Hepatocyte (in vitro differentiated cells): ENCODE measurements at places on chromosomes 1 and 21. TPM values are rescaled to one million over a fixed set of nuclear protein-coding genes. Genes with fewer than 3 reads are reported as not detected.

DNA sequence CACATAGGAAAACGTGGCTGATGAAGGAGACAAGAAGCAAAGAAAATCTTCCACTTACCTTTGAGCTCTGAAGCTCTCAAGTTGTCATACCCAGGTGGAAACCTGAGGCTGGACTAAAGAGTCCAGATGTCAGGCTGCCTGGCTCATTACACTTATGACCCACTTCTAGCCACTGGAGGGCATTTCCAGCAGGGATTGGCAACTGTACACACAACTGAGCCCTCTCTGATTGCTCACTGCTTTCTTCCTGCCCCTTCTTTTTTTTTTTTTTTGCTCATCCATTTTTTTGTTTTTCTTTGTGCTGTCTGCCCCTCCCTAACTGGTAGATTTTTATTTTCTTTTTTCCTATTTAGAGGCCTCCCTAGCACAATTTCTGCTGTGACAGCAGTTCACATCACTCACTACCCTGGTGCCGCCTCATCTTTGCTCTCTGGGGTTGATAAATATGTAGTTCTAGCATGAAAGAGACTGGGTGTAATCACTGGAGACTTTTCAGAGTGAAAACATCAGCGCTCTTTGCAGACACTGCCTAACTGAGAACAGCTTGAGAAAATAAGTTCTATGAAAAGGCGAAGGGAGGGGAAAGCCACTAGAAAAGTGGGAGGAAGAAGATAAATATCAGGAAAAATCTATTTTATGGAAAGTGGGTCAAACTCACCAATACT, 334.5 kb downstream of the NUF2 start:
- H3K36me3 ChIP-seq = no peaks in the 10 kb centered on the region
- no peak overlapping the region for H3K27ac ChIP-seq
- no peak for DNase-seq
- no peak overlapping the region for H3K4me3 ChIP-seq

GRCh38 chr1:173257805-173258204, 50.7 kb upstream of the TNFSF4 start:
- no peaks in the 10 kb centered on the region for H3K4me1 ChIP-seq
- H3K4me3 ChIP-seq = no peak overlapping the region
- H3K27ac ChIP-seq = no peak overlapping the region
- H3K36me3 ChIP-seq = no peaks in the 10 kb centered on the region

DNA sequence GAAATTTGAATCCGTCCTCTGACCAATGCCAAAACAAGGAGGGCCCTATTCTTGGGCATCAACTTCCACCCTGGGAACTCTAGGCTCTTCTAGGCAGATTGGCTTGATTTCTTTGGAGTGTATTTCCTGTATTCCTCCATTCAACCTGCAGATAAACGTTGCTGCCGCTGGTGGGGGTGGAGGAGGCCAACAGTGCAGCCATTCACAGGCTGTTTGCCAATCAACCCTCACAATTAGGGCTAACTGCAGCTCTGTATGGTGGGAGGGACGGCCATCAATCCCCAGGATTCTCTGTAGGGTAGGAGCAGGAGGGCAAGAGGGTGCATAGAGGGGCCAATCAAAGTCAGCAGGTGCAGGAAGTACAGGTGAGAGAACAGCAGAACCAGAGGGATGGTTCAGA, 273.1 kb upstream of the PROX1 start:
- DNase-seq = no peak
- H3K36me3 ChIP-seq = no peaks in the 10 kb centered on the region
- H3K4me3 ChIP-seq = no peak overlapping the region
- H3K4me1 ChIP-seq = no peaks in the 10 kb centered on the region
- no peaks in the 10 kb centered on the region for H3K27me3 ChIP-seq

DNA sequence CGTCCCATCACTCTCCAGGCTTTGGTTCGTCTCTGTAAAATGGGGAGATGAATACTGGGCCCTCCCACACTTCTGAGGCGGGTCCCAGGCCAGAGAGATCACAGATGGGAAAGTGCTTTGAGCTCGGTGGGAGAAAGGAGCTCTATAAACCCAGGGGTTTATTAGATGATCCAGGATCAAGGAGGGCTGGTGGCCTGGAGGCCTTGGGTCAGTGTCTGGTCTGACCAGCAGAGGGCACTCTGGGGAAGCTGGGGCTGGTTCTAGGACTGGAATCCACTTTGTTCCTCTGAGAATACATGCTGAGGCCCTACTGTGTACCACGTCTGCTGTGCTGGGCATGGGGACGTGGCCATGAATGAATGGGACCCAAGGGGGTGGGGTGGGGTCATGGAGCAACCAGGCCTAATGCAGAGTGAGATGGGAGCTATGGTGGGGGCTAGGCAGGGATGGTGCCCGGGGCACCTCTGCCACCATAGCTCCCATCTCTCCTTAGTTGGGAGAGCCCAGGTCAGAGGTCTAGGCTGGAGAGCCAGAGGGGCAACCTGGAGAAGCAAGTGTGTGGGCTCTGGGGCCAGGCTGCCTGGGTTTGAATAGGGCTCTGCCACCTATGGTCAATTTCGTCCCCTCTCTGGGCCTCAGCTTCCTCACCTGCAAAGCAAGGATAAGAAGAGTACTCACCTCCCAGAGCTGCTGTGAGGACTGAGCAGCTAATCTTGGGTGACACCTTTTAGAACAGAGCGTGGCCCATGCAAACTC, 9.0 kb upstream of the FAM131C start:
- H3K36me3 ChIP-seq = no peaks in the 10 kb centered on the region
- no peak overlapping the region for H3K4me3 ChIP-seq
- no peaks in the 10 kb centered on the region for H3K27me3 ChIP-seq
- H3K27ac ChIP-seq = no peak overlapping the region
- DNase-seq = peak; percentile 76

DNA sequence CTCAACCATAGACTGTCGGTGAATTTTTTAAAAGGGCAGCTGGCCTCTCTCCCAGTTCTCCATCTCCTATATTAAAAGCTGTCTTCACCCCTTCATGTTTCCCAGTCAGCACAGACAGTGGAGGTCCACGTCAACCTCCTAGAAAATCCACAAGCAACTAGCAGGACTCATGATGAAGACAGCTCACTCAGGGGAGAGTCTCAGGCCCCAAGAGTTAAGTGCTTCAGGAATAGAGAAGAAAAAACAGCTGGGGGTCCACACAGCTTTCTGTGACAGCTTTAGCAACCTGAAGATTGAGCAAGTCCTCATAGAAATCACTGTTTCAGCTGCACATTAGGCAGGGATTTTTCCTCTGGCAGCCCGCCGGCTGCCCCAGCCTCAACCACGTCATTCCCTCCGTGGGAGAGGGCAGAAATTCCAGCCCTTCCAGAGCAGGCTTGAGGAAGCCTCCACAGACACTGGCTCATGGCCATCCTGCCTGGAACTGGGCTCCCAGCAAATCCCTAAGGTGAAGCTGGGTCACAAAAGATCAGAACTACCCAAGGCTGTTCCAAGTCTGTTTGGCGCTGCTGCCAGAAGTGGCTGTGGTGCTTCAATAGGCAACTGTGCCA, 15.2 kb downstream of the GPR161 start:
- no peaks in the 10 kb centered on the region for H3K36me3 ChIP-seq
- no peaks in the 10 kb centered on the region for H3K4me1 ChIP-seq
- peak overlapping the region; percentile 23 for H3K27ac ChIP-seq
- peak; percentile 57 for DNase-seq
- H3K27me3 ChIP-seq = no peaks in the 10 kb centered on the region

- H3K36me3 ChIP-seq = no peaks in the 10 kb centered on the region
- no peaks in the 10 kb centered on the region for H3K27me3 ChIP-seq
- no peak overlapping the region for H3K4me3 ChIP-seq
- no peaks in the 10 kb centered on the region for H3K4me1 ChIP-seq
- no peak for DNase-seq
These were observed 271.8 kb downstream of the BRINP2 start for GRCh38 chr1:177442584-177442983.

- no peaks in the 10 kb centered on the region for H3K4me1 ChIP-seq
- no peaks in the 10 kb centered on the region for H3K27me3 ChIP-seq
- no peak overlapping the region for H3K27ac ChIP-seq
- H3K4me3 ChIP-seq = no peak overlapping the region
- H3K36me3 ChIP-seq = no peaks in the 10 kb centered on the region
These were observed 55.6 kb downstream of the L1TD1 start for GRCh38 chr1:62250126-62250726.

DNA sequence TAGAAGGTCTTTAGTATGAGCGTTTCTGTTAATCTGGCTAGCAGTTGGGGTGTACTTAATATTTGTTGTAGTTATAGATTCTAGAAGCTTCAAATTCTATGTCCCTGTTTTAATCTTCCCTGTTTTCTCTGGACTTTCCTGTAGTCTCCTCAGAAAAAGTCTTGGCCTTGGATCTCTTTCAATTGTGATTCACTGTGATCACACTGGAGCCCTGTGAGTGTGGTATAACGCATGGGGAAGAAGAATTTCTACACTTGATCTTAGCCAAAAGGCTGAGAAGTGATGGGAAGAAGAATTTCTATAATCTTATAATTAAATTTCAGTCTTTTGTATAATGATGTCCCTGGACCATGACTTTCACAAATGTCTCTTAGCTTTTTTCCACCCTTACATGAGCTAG, 36.7 kb upstream of the COP1 start:
- H3K4me1 ChIP-seq = no peaks in the 10 kb centered on the region
- no peak overlapping the region for H3K27ac ChIP-seq
- DNase-seq = no peak

GRCh38 chr1:119701659-119702058, 10.1 kb upstream of the PHGDH start:
- H3K4me1 ChIP-seq = no peaks in the 10 kb centered on the region
- H3K36me3 ChIP-seq = no peaks in the 10 kb centered on the region
- DNase-seq = no peak
- H3K27ac ChIP-seq = no peak overlapping the region
- H3K4me3 ChIP-seq = no peak overlapping the region

DNA sequence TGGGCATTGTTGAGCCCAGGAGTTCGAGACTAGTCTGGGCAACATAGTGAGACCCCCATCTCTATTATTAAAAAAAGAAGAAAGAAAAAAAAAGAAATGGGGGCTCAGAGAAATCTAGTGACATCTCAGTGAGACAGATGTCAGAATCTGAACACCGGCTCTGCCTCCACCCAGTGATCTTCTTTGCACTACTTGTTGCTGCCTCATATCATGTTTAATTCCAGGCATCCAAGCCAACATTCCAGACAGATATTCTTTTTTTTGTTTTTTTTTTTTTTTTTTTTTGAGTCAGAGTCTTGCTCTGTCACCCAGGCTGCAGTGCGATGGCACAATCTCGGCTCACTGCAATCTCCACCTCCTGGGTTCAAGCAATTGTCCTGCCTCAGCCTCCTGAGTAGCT, 5.0 kb upstream of the ARL8A start:
- DNase-seq = peak; percentile 6
- H3K36me3 ChIP-seq = no peaks in the 10 kb centered on the region
- no peak overlapping the region for H3K4me3 ChIP-seq
- H3K27me3 ChIP-seq = no peaks in the 10 kb centered on the region
- no peak overlapping the region for H3K27ac ChIP-seq

DNA sequence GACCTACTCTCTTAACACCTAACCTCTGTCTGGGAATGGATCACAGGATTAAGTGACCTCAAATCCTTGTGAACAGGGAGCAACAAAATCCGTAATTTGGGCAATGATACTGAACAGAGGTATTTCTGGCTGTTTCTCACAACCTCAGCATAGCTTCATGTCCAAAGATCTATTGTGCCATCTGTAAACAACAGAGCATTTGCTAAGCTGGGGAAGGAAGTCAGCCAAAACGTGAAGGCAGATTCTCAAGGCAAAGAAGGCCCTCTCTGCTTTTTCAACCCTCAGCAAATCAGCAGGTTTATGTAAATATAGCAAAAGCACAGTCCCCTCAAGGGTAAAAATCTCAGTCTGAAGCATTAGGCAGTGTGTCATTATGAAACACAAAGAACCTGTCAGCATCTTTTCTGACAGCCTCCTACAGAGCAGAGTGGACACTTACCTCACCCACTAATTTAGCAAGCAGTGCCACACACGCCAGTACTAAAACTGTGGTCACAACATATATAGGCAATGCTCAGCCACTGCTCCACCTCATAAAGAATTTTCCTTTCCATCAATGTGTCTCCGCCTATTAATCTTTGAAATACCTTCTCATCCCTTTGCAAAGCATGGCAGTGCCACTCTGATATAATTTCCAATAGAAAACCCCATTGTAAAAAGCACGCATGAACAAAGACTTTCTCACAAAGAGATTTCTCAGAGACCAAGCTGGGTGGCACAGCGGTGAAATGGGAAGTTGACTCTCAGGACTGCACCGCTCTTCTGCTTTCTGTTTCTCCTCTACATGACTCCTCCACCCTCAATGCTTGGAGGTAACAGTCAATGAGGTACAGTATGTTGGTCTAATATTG, 188.0 kb downstream of the RERE start:
- peak overlapping the region; percentile 4 for H3K27ac ChIP-seq
- H3K27me3 ChIP-seq = no peaks in the 10 kb centered on the region
- H3K36me3 ChIP-seq = no peaks in the 10 kb centered on the region
- no peak for DNase-seq
- no peak overlapping the region for H3K4me3 ChIP-seq

GRCh38 chr1:1197551-1198422, 8.6 kb downstream of the TNFRSF18 start:
- no peaks in the 10 kb centered on the region for H3K36me3 ChIP-seq
- DNase-seq = no peak

GRCh38 chr1:48530727-48531351, 58.8 kb upstream of the SPATA6 start:
- peaks cover 25% of the 10 kb centered on the region for H3K27me3 ChIP-seq
- peaks cover 14% of the 10 kb centered on the region for H3K4me1 ChIP-seq
- peak; percentile 93 for DNase-seq
- no peaks in the 10 kb centered on the region for H3K36me3 ChIP-seq
- no peak overlapping the region for H3K27ac ChIP-seq

GRCh38 chr1:232905331-232906034, 44.9 kb upstream of the NTPCR start:
- no peak overlapping the region for H3K4me3 ChIP-seq
- H3K36me3 ChIP-seq = no peaks in the 10 kb centered on the region
- peak; percentile 31 for DNase-seq
- H3K27ac ChIP-seq = no peak overlapping the region
- no peaks in the 10 kb centered on the region for H3K27me3 ChIP-seq

DNA sequence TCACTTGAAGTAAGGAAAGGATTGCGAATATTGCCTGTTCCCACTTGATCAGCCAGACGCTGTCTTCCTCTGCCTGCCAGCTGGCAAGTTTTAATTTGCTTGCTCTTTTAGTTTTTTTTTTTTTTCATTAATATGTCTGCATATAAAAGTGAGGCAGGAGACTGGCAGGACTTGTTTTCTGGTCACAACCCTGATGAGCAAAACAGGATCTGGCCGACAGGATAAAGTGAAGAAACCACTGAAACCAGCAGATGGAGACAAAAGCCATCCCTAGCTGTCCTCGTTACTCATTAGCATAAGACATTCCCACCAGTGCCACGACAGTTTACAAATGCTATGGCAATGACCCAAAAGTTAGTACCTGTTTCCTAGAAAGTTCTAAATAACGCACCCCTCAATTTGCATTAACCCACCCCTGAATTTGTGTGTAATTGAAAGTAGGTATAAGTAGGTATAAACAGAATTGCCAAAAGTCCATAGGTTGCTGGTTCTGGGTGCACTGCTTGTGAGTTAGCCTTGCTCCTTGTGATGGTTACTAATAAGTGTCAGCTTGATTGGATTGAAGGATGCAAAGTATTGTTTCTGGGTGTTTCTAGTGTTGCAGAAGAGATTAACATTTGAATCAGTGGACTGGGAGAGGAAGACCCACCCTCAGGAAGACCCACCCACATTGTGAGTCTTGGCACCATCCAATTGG, 60.8 kb downstream of the ZNF684 start:
- no peaks in the 10 kb centered on the region for H3K4me1 ChIP-seq
- H3K27ac ChIP-seq = no peak overlapping the region
- no peaks in the 10 kb centered on the region for H3K36me3 ChIP-seq
- no peak overlapping the region for H3K4me3 ChIP-seq

The RORC gene
- polyA plus RNA-seq = 0.60 TPM in 1 of 2 replicates, not detected in the other

The SMIM1 gene
- polyA plus RNA-seq = 116 and 118 TPM in 2 replicates

The HSD11B1 gene
- polyA plus RNA-seq = not detected in 2 replicates

The P3R3URF gene
- not detected in 2 replicates for polyA plus RNA-seq

The TSACC gene
- polyA plus RNA-seq = 1.4 and 1.5 TPM in 2 replicates
